Activated CD8-positive, alpha-beta memory T cell treated with anti-CD3 and anti-CD28 coated beads, Interleukin-2, amount 10 ng/mL, durations not matched to agents 7 days and 5 days (primary cell): ENCODE measurements at places on chromosomes 6 and 20. TPM values are rescaled to one million over a fixed set of nuclear protein-coding genes. Genes with fewer than 3 reads are reported as not detected.

DNA sequence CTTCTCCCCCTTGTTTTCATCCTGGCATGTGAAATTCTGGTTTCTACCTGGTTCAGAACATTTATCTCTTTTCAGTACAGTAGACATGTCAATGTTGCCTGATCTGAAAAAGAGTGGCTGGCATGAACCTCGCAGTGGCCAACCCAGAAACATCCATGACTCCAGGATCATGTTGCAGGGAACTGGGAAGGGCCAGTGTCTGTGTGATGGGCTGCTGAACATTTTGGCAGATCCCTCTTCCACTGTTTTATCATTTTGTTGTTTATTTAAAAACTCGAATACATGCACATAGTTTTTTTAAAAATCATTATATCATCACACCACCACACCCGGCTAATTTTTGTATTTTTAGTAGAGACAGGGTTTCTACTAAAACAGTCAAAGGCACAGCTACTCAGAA lies 19.0 kb downstream of the WFDC3 start:
- no peak for DNase-seq

Gene CLIC5
- 6.3 TPM for total RNA-seq

Gene C20orf202
- total RNA-seq: not detected

Gene OSBPL2
- total RNA-seq: 27.1 TPM

- DNase-seq: no peak
Observed at GRCh38 chr6:106156863-106157262, 70.7 kb downstream of the PRDM1 start.

DNA sequence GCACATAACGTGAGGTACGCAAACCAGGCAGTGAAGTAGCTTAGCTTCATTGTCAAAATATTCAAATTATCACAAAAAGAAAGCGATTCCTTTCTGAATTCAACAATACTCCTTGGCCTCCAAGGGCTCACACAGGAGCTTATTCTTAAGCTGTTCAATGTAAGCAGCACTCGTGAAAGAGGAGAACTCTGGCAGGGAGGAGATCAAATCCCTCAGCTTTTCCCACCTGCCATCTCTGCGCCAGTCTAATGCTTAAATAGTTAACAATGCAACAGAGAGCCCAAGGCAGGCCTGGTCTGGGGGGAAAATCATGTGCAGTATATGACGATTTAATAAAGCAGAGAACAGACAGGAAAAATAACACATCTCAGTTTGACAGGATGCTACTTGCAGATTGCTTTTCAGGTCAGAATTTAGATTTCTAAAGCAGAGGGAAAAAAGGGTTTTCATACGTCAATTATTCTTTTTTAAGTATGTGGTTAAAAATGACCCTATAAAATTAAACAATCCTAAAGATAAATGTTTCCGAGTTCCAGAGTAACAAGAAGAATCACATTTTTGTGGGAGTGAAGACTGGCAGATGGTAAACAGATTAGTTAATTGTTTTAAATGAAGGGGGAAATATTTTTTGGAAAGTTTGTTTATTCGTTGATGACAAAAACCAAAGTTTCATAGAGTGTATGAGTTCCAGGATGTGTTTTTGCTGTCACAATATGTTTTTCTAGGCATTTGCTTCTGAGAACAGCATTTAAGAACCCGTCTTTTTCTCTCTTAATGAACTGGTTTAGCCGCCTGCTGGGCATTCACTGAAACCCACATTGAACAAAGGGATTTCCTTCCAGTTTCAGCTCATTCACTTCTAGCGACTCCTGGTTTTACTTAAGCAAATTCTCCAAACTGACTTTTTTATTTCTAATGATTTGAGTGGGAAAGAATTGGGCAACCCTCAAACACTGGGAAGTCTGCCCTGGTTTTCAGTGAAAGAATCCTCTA lies 45.9 kb downstream of the PLAGL1 start:
- no peak for DNase-seq

DNA sequence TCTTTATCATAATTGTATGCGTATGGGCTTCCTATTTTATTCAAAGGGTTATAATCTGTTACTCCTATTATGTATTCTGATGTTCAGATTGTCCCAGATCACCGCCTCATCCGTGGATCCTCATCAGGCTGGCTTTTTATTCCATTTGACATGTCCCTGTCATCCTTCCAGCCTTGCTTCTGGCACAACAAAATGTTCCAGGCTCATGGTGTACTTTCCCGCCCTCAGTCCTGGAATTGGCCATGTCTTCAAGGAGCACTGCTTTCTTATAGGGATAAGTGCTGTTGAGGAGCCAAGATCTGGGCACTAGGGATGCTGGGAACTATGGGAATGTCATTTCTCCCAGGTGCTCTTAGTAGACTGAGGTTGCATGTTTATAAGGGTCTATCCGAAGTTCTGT lies 207.8 kb downstream of the JARID2 start:
- no peak for DNase-seq

Gene RSPH4A
- 0.09 TPM for total RNA-seq

Gene GPR6
- total RNA-seq: not detected

Gene FOXF2
- not detected for total RNA-seq

- DNase-seq: no peak
Observed at GRCh38 chr6:33431880-33432541, 12.1 kb downstream of the SYNGAP1 start.

GRCh38 chr20:49216991-49217578 lies 2.1 kb upstream of the DDX27 start:
- DNase-seq: peak; percentile 94

GRCh38 chr6:56852260-56853010 lies 102.5 kb upstream of the BEND6 start:
- no peak for DNase-seq

GRCh38 chr20:22797103-22797502 lies 212.7 kb upstream of the FOXA2 start:
- DNase-seq: no peak

Gene SLA2
- 140 TPM for total RNA-seq

DNA sequence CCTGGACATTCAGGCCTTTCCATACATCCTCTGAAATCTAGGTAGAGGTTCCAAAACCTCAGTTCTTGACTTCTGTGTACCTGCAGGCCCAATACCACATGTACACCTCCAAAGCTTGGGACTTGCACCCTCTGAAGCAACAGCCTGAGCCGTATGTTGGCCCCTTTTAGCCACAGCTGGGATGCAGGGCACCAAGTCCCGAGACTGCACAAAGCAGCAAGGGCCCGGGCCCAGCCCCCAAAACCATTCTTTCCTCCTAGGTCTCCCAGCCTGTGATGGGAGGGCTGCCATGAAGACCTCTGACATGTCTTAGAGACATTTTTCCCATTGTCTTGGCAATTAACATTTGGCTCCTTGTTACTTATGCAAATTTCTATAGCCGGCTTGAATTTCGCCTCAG lies 107.4 kb upstream of the FRMD1 start:
- DNase-seq: peak; percentile 12

DNA sequence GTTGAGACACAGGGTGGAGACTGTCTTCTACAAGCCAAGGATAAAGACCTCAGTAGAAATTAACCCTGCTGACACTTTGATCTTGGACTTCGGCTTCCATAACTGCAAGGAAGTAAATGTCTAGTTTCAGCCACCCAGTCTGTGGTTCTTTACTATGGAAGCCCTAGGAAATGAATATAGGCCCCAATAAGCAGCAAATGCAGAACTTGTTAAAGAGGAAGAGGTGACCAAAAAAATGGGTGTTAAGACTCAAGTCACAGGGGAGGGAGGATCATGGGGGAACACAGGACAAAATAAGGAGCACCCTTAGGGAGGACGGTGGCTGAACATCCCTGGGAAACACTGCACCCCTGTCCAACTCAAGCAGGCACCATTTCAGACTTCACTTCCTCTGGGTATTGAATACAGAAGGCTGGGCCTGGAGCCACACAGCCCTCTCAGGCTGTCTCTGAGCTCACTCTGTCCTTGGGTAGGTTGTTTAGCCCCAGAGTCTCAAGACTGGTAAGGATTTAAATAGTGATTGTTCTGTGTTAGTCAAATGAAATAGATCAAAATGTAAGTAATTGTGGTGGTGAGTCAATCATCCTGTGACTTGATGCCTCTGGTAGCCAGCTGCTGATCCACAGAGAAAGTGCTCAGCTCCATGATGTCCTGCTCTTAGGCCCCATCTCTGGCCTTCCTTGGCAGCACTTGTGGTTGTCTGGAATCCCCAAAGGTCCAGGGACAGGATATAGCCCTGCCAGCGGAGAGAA lies 30.5 kb upstream of the SIRPD start:
- no peak for DNase-seq

Gene RAB5IF
- 115 TPM for total RNA-seq

- DNase-seq: no peak
Observed at GRCh38 chr6:83071023-83071422, 3.6 kb downstream of the DOP1A start.

DNA sequence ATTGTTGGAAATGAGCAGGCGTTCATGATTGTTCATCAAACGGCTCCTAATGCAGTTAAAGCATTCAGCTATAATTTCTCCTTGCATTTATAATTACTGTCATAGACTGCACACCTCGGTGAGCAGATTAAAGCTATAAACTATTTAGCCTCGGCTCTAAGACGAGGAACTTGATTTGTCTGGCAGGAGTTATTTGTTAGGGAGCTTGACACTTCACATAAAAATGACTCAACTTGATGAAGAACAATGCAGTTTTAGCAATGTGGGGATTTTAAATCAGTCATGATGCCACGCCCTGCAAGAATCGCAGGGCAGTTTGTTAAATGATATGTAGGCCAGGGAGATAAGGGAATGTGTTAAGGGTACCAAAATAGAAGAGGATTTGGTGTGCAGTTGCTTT lies 290.2 kb downstream of the TSHZ2 start:
- DNase-seq: no peak

DNA sequence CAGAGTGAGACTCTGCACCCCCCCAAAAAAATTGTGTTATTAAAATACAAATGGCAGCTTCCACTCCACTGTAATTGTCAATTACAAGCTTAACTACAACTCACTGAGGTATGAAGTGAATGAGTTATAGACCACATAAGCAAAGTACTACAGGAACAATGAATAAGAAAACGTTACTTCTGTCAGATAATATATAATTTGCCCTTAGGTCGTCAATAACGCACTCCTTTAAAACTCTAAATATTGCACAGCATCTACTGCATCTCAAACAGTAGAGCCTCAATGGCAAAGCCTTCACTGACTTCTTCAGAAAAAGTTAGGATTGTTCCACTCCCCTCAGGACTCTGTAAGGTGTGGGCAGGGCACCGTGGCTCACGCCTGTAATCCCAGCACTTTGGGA lies 2.0 kb upstream of the HBS1L start:
- DNase-seq: no peak

Gene OPN5
- total RNA-seq: not detected

DNA sequence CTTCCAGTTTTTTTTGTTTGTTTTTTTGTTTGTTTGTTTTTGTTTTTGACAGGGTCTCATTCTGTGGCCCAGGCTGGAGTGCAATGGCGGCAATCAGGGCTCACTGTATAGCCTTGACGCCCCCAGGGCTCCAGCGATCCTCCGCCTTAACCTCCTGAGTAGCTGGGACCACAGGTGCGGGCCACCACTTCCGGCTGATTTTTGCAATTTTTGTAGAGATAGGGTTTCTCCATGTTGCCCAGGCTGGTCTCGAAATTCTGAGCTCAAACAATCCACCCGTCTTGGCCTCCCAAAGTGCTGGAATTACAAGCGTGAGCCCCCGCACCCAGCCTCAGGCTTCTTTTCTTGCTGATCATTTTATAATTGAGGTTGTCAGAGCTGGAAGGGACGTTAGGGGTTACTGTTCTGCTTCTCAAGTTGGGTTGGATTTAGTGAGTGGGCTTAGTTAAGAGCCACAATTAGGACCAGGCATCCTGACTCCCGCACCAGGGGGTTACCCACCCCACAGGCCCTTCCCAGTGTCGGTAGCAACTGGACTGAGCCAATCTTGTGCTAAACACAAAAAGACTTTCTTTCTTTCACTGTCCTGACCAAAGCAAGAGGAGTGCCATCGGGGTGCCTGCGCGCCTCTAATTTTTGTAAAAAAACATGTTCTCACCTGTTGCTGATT lies 13.1 kb upstream of the ZSCAN9 start:
- DNase-seq: peak; percentile 64

DNA sequence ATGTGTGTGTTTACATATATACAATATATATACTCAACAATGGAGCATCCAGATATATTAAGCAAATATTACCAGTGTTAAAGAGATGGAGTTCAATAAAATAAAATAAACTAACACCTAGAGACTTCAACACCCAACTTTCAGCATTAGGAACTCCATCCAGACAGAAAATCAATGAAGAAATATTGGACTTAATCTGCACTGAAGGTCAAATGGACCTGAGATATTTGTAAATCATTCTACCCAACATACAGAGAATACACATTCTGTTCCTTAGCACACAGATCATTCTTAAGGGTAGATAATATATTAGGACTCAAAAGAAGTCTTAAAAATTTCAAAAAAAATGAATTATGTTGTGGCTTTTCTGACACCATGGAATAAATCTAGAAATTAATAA lies 832.3 kb upstream of the ADGRB3 start:
- no peak for DNase-seq

- no peak for DNase-seq
Observed at GRCh38 chr6:1485678-1486077, 96.3 kb downstream of the FOXF2 start.
